ENCODE measurements at places on chromosomes 1 and 21. TPM values are rescaled to one million over a fixed set of nuclear protein-coding genes. Genes with fewer than 3 reads are reported as not detected.

SH2D1B gene
- 0.15 TPM for total RNA-seq

ATP1A2 gene
- not detected for total RNA-seq

MANEAL gene
- total RNA-seq = 7.8 TPM

CNR2 gene
- total RNA-seq = 45.6 TPM

CENPF gene
- 2.9 TPM for total RNA-seq

KRTAP10-10 gene
- total RNA-seq = not detected

C8A gene
- total RNA-seq = not detected

BGLAP gene
- total RNA-seq = 7.4 TPM

DMRTA2 gene
- not detected for total RNA-seq

SRP9 gene
- 104 TPM for total RNA-seq

RIPK4 gene
- not detected for total RNA-seq

CLIC6 gene
- total RNA-seq = 0.07 TPM

NBPF11 gene
- 49.8 TPM for total RNA-seq

LYPLA2 gene
- total RNA-seq = 50.6 TPM

TFF3 gene
- total RNA-seq = not detected

OR2T2 gene
- 3.9 TPM for total RNA-seq

PTP4A2 gene
- total RNA-seq = 193 TPM

MMP23B gene
- 1.5 TPM for total RNA-seq

ZFP69B gene
- 10.8 TPM for total RNA-seq

DISP1 gene
- total RNA-seq = 12.0 TPM

SELL gene
- 262 TPM for total RNA-seq

PDC gene
- total RNA-seq = not detected

CATSPERE gene
- total RNA-seq = 3.1 TPM

SH3D21 gene
- 2.6 TPM for total RNA-seq

OR2T35 gene
- 0.30 TPM for total RNA-seq

CLEC20A gene
- 4.7 TPM for total RNA-seq

PATJ gene
- 43.3 TPM for total RNA-seq

CD5L gene
- 0.17 TPM for total RNA-seq

RNU1-1 gene
- total RNA-seq = 4,541 TPM

CTTNBP2NL gene
- total RNA-seq = 28.9 TPM

NPHP4 gene
- 14.8 TPM for total RNA-seq

HSD3B1 gene
- not detected for total RNA-seq

TRIM46 gene
- 2.6 TPM for total RNA-seq

GBP3 gene
- total RNA-seq = 16.4 TPM

LYPD8 gene
- total RNA-seq = not detected

NBPF6 gene
- total RNA-seq = not detected

TSPEAR gene
- total RNA-seq = not detected

RPF1 gene
- total RNA-seq = 38.8 TPM

C1orf87 gene
- total RNA-seq = not detected

LELP1 gene
- not detected for total RNA-seq

SPRR1A gene
- not detected for total RNA-seq

S100A4 gene
- 62.7 TPM for total RNA-seq

OLFML2B gene
- total RNA-seq = 0.12 TPM

KCNH1 gene
- total RNA-seq = not detected

PALMD gene
- not detected for total RNA-seq

PPIAL4G gene
- total RNA-seq = 1.4 TPM

CFAP107 gene
- not detected for total RNA-seq

KCNA10 gene
- total RNA-seq = not detected

KCNA2 gene
- total RNA-seq = 0.29 TPM

PKLR gene
- not detected for total RNA-seq

IRF6 gene
- 0.95 TPM for total RNA-seq

TIE1 gene
- total RNA-seq = 0.10 TPM

ALPL gene
- total RNA-seq = 12.2 TPM

TRIM58 gene
- total RNA-seq = 0.84 TPM

ZNF593OS gene
- total RNA-seq = not detected

CLCA4 gene
- not detected for total RNA-seq

SKI gene
- total RNA-seq = 74.9 TPM

ANGPTL3 gene
- not detected for total RNA-seq

CXADR gene
- not detected for total RNA-seq

Measured in B cell (primary cell).